ENCODE measurements at places on chromosomes 13 and 19.
A peak's percentile ranks its signal among the peaks of the same experiment; 100 is the strongest.

- no peak for DNase-seq
Observed at GRCh38 chr19:51271067-51271466, 20.2 kb downstream of the SIGLECL1 start.

DNA sequence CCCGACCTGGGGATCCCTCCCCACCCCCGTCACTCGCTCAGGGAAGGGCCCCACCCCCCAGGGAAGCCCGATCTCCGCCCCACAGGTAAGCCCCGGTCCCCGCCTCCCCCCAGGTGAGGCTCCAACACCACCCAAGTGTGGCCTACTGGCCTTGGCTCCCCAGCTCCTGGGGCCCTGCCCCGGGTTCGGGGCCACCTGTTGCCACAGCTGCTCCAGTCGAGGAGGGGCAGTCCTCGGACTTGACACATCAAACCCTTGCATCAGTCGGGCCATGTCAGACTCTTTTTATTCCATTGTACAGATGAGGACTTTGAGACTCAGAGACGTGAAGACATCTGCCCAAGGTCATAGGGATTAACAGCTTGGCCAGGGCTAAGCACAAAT lies 512 bp downstream of the CC2D1A start:
- DNase-seq = no peak

- no peak for DNase-seq
Observed at GRCh38 chr13:101917475-101917810, 465.0 kb downstream of the ITGBL1 start.

GRCh38 chr13:69720278-69720983 lies 387.2 kb upstream of the ATXN8OS start:
- no peak for DNase-seq

GRCh38 chr19:2048959-2049740 lies 1.9 kb downstream of the MKNK2 start:
- DNase-seq = no peak

DNA sequence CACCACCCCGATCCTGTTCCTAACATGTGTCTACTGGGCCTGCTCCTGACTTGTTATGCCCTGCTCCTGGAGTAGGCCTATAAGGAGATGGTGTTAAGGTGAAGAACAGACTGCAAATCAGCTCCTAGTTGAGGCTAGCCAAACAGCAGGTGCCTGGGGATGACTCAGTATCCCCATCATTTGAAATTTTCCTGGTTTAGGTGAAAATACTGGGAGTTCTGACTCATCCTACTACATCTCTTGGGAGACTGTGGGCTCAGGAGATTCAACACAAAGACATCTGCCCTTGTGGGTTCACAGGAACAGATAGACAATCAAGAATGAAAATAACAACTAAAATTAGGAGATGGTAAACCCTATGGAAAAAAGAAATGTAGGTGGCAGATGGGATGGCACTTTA lies 41.2 kb downstream of the BRD4 start:
- no peak for DNase-seq

- DNase-seq = peak; percentile 98
Observed at GRCh38 chr19:35908973-35909683, 1.0 kb upstream of the TYROBP start.

- no peak for DNase-seq
Observed at GRCh38 chr19:48004236-48004635, 9.8 kb downstream of the ELSPBP1 start.

GRCh38 chr13:110268576-110269185 lies 38.3 kb downstream of the COL4A1 start:
- DNase-seq = no peak

- DNase-seq = peak; percentile 3
Observed at GRCh38 chr19:35509861-35510625, 3.4 kb downstream of the DMKN start.

- DNase-seq = no peak
Observed at GRCh38 chr13:110490009-110490770, 71.3 kb downstream of the RAB20 start.

DNA sequence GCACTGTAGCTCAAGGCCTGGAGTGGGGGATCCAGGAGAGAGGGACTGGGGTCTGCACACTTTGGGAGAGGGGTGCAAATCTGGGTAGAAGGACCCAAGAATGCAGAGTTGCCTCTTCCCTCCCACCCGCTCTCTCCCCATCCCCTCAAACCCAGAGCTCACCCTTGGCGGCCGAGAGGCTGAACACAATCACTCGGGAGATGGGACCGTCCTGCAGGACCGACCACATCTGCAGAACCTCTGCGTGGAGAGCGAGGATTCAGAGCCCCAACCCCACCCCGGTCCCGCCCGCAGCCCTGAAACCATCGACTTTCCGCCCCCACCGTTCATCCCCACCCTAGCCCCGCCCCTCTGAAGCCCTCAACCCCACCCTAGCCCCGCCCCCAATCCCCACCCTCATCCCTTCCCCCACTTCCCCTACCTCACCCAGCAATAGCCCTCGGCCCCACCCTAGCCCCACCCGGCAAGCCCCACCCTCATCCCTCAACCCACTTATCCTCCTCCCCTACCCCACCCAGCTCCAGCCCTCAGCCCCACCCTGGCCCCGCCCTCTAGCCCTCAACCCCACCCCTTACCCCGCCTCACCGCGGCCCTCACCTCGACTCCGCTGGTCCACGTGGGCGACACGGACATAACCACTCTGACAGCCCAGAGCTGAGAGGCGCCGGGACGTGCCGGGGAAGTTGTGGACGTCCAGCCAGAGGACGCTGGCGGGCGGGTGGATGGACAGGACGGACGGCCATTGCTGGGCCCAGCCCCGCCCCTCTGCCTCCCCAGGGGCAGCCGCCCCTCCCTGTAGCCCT lies 4.1 kb downstream of the KPTN start:
- no peak for DNase-seq

DNA sequence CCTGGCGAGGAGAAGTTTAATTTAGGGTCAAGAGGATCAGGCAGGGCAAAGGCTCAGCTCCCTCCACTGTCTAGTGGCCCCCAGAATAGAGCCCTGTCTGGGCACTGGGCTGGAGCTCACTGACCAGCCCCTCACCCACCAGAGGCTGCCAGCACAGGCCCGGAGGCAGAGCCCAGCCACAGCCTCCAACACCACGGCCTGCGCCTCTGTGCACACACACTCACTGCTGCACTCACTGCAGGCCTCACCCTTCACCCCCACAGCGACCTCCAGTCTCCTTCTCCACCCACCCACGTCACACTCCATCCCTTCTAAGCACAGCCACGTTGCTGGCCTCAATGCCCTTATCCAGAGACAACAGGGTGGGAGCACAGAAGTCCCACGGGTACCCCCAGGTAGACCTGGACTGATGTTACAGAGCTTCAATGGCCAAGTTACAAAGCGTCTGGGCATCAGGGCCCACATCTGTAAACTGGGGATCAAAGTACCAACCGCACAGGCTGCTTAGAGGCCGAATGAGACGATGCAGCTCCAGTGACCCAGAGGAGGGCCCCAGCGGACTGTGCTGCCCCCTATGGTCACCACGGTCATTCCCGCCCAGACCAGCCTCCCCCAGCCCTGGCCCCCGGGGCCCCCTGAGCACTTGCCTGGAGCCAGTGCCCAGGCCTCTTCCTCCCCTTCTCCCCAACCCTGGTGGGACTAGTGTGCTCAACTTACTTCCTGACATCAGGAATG lies 4.5 kb upstream of the PRKD2 start:
- no peak for DNase-seq

GRCh38 chr13:33610438-33611120 lies 207.4 kb upstream of the RFC3 start:
- DNase-seq = no peak

DNA sequence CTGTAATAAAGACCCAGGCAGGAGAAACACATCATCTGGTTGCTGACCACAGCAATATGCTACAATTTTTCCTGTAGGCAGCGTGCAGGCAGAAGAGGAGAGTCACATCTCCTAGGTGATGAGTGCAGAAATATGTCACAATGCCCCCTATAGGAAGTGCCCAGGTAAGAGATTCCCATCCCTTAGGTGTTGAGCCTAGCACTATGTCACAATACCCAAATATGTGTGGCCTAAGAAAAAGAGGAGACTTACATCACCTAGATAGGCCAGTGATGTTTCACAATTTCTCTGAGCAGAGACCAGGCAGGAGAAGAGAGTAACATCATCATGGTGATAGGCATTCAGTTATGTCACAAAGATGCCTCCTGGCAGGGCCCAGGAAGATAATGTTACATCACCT lies 49.4 kb upstream of the ZNF728 start:
- no peak for DNase-seq

DNA sequence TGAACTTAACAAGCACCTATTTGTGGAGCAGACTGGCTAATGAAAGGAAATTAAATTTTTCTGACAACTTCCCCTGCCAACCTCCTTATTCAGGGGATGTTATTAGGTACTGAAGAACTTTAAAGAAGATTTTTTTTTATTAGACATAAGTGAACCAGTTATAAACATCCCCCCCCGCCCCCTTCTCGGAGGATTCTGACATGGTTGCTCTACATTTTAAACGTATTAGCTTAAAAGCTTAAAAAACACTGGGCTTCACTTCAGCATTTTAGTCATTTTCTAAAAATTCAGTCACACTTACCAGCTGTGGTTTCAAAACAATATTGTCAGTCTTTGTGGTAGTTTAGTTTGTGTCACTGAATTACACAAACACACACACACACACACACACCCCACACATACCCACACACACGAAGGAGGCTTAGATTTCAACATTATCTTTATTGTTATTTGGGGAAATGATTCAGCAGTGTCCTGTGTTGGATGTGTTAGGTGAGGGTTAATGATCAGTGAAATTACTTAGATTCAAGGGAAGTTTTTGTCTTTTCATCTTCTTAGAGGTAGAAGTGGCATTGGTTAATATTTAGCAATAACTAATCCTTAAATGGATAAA lies 145.7 kb downstream of the PCCA start:
- peak; percentile 26 for DNase-seq

DNA sequence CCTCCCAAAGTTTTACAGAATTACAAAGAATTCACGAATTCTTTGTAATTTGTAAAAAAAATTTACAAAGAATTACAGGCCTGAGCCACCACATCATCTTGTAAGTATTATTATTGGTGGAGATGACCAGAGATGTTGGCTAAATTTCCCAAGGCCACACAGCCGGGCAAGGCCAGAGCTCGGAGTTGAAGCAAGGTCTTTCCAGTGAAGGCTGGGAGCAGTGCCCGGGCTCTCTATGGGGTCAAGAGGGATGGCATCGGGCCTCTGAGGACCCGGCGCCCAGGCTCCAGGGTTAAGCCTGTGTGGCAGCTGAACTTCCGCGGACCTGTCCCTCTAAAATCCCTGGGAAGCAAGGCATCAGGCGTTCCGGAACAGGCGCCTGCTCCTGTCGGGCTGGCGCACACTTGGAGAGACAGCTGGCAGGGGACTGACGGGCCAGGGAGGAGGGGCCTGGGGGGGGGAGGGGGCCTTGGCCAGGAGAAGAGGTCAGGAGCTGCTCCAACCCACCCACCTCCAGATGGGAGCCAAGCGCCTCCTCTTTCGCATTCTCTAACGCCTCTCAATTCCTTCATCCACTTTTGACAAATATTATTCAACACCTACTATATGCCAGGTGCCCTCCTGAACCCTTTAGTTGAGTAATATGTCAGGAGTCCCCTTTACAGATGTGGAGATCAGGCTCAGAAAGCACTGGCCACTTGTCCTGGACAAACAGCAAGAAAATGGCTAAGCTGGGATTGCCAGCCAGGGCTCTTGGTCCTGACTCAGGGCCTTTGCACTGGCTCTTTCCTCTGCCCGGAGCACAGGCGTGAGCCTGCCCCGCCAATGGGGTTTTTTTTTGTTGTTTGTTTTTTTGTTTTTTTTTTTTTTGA lies 36.8 kb upstream of the SEMA6B start:
- DNase-seq = no peak

DNA sequence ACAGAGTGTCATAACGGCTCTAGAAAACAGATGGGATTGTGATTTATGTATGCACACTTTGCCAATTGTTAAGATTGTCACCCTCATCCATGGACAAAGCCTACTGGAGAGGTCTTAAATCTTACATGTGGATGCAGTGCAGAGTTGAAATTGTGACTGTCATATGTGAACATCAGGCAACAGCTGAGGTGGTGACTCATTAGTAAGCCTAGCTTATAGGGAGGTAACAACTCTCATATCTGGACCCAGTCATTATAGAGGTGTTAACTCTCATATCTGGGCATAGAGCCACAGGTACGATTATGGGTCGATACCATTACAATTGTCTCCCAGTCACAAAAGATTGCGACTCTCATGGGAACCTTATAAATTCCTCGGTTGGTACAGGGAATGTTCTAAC lies 29.8 kb upstream of the ZNF254 start:
- DNase-seq = no peak
